ENCODE measurements at places on chromosomes 1 and 21.

DNA sequence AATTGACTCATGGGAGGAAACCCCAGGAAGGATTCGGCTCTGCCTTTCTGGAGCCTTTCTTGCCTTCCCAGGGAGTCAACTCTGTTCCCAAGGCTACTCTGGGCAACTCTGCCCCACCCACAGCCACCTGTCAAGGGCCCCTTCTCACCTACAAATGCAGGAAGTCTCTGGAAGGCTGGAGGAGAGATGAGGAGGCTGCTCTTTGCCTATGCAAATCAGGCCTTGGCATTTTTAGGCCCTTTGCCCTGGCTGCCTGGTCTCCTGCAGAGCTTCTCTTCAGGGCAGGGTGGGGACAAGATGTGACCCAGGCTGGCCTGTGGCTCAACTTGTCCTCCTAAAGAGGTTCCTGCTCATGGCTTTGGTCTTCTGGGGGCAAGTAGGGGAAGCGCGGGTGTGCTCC is 5.4 kb downstream of the SLC6A9 start:
- no peak overlapping the region for H3K4me3 ChIP-seq
- H3K27me3 ChIP-seq = no peaks in the 10 kb centered on the region
- no peak overlapping the region for H3K27ac ChIP-seq
- no peak for DNase-seq
- H3K36me3 ChIP-seq = no peaks in the 10 kb centered on the region

- no peaks in the 10 kb centered on the region for H3K36me3 ChIP-seq
- no peak overlapping the region for H3K4me3 ChIP-seq
- H3K27me3 ChIP-seq = no peaks in the 10 kb centered on the region
Observed at GRCh38 chr21:37009740-37010341, 3.3 kb downstream of the RIPPLY3 start.

DNA sequence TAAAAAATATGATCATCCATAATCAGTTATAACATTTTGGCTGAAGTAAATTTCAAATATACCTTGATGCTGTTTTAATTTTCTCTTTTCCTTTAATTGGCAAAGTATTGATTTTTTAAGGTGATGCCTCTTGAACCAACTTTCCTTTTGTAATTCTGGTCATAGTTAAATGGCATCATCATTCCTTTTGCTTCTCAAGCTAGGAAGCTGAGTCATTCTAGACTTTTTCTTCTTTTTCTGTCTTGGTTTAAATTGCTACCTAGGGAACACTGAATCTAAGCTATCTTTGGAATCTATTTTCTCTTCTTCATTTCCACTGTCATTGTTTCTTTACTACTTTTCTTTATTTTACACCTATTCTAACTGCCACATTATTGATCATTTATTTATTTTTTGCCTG is 162.7 kb downstream of the HMCN1 start:
- DNase-seq = no peak
- H3K27me3 ChIP-seq = no peaks in the 10 kb centered on the region
- H3K4me1 ChIP-seq = no peaks in the 10 kb centered on the region
- no peaks in the 10 kb centered on the region for H3K36me3 ChIP-seq
- H3K4me3 ChIP-seq = no peak overlapping the region

- no peaks in the 10 kb centered on the region for H3K27me3 ChIP-seq
- no peak for DNase-seq
- peaks cover 10% of the 10 kb centered on the region for H3K4me1 ChIP-seq
- no peaks in the 10 kb centered on the region for H3K36me3 ChIP-seq
- no peak overlapping the region for H3K4me3 ChIP-seq
Observed at GRCh38 chr1:155279268-155279667, 2.0 kb downstream of the HCN3 start.

- no peaks in the 10 kb centered on the region for H3K36me3 ChIP-seq
- H3K4me1 ChIP-seq = peaks cover 21% of the 10 kb centered on the region
- no peak for DNase-seq
- H3K27ac ChIP-seq = no peak overlapping the region
- no peaks in the 10 kb centered on the region for H3K27me3 ChIP-seq
Observed at GRCh38 chr1:230970432-230970831, 8.2 kb downstream of the TTC13 start.

- H3K36me3 ChIP-seq = no peaks in the 10 kb centered on the region
- DNase-seq = no peak
- no peak overlapping the region for H3K27ac ChIP-seq
- peaks cover 37% of the 10 kb centered on the region for H3K4me1 ChIP-seq
- no peaks in the 10 kb centered on the region for H3K27me3 ChIP-seq
- no peak overlapping the region for H3K4me3 ChIP-seq
Observed at GRCh38 chr21:41597811-41598231, 89.9 kb upstream of the TMPRSS2 start.

Data from body of pancreas (tissue), 4 donors.